ENCODE measurements at places on chromosomes 3 and 15.

DNA sequence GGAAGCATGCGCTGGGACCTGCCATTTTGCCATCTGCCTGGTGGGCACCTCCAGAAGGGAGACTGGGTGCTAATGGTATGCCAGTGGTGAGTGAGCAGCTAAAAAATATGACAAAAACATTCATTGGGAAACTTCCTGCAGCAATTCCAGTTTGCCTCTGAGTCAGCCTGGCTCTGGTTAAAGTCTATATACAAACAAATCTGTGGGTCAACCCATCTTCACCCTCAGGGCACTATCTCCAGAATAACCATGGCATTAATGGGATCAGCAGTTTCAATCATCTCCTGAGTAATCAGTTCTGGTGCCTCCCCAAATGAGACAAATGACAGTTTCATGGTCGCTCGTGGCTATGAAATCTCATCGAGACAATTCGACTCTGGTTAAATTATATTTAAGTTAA is 21.5 kb downstream of the FRMD4B start:
- no peak for DNase-seq

DNA sequence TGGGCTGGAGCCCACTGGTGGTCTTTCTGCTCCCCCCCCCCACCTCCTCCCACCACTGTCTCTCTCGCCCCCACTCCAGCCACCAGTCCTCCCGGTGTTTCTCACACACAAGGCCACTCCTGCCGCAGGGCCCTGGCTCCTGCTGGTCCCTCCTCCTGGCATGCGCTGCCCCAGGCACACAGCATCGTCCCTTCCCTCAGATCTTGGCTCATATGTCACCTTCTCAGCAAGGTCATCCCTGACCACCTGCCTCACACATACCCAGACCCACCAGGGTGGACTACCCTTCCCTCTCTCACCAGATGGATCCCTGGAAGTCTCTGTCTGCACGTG is 101.5 kb upstream of the IQSEC1 start:
- no peak for DNase-seq

- DNase-seq: no peak
Measured at GRCh38 chr3:77298417-77298816, 258.5 kb downstream of the ROBO2 start.

DNA sequence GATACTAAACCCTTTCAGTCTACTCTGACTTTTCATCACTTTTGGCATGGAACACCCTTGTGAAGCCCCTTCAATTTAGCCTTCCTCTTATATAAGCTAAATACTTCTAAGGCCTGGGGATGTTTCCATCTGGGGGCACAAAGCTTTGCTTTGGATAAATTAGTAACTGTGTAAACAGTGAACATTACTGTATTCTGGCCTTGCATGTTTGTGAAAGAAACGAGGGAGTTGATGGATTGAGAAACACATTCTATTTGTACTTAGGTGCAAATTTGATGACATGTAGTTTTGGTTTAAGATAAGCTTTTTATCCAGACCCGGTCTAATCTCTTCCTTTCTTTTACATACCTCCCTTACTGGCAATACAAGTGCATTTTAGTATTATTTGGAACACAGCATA is 19.7 kb downstream of the PSMD6 start:
- DNase-seq: no peak

GRCh38 chr3:67700596-67700995 is 46.2 kb upstream of the SUCLG2 start:
- no peak for DNase-seq

DNA sequence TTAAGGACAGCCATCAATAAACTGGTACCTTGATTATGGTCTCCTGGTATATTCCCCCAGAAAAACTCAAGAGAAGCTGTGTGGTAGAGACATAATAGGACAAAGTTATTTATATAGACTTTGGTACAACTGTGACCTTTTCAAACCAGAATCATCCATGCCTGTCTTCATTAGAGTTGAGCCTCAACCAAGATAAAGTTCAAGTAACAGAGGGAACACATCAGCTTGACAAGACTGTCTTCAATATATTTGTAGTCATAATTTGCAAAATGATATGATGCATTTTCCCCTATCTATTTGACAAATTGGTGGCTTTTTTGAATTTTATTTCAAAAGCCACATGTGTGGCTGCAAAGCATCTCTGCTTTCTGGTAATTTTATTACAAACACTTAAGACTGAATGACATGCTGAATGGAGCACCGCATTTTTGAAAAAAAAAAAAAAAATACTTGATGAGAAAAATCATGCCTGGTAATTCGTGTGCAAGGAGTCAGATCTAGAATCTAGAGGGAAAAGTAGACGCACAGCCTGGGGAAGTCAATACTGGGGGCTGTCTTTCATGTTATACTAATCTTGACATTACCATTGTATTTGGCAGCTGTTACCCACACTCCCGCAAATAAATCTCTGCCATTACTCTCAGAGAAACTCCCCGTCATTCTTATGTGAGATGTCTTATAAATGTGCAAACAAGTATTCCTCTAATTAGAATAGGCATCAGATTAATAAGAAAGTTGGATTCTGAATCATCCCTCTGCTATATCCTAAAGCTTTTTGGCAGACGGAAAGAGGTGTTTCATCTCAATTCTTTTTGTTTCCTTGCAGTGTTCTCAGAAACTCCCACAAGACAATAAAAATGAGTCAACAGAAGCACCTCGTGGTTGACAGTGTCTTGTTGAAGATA is 554.8 kb upstream of the CBLB start:
- no peak for DNase-seq

- peak; percentile 19 for DNase-seq
Measured at GRCh38 chr3:183427196-183427875, 1.1 kb downstream of the MCF2L2 start.

GRCh38 chr3:32493437-32494414 is 8.9 kb downstream of the CMTM6 start:
- DNase-seq: no peak

DNA sequence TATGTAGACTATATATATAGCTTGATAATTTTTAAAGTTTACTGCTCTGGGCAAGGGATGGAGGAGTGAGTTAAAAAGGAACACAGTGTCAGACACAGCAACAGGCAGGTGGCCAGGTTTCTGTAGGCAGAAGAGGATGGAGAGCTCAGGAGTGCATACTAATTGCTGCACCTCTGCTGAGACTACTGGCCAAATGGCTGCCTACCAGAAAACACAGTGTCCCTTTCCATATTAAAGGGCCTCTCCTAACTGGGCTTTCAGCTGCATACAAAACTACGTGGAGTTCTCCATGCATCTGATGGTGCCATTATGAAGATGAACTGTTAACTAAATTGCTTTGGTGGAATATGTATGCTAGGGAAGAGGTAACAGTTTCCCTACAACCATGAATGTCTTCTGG is 1.8 kb downstream of the ATP13A4 start:
- peak; percentile 40 for DNase-seq

- no peak for DNase-seq
Measured at GRCh38 chr3:108251265-108251664, 29.0 kb upstream of the IFT57 start.

DNA sequence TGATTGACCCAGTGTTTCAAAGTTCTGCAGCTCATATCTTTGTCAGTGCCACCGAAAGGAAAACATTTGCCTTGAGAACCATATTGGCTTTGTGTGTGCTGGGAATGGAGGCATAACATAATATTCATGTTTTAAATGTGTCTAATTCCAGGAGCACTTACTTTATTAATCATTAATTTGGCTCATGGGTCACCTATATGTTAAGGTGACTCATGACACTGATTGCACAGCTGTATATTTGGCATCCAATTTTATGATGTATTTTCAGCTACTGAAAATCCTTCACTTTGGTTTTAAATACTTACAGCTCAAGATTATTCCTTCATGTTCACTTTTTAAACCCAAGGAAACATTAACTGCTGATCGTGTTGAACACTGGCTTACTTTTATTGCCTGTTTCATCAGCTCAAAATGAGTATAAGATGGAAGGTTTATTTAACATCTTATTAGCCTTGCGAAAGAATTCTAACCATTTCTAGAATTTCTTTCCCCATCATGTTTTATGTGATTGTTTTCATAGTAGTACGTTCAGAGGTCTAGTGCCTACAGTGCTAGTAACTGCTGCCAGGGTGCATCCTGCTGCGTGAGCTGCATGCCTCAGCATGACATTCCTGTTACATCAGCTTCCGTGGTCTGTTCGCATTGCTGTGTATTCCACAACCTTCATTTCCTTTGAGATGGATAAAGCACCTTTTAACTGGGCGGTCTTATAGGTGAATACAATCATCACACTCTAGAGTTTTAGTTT is 63.7 kb downstream of the LRCH3 start:
- DNase-seq: no peak

- DNase-seq: no peak
Measured at GRCh38 chr15:83066034-83066733, 868 bp downstream of the BTBD1 start.

- no peak for DNase-seq
Measured at GRCh38 chr3:53357458-53357857, 10.1 kb upstream of the DCP1A start.

GRCh38 chr3:39082666-39083313 is 24.6 kb downstream of the GORASP1 start:
- DNase-seq: no peak

DNA sequence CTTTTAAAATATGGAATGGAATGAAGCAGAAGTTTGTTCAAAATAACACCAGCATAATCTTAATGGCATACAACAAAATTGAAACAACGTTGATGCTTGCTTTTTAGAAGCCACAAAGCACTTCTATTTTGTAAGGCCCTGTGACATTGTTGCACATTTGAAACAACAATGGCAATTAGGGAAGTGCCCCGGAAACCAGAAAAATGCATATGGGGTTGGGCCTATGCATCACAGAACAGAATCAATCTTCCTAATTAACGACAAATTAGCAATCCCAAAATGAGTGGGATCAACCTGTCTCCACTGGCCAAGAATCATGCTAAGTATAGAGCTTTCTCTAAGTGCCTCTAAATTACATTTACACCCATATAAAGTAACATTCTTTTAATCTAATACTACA is 168.9 kb downstream of the MEIS2 start:
- no peak for DNase-seq

- no peak for DNase-seq
Measured at GRCh38 chr3:164479406-164479805, 598.9 kb downstream of the SI start.

- DNase-seq: no peak
Measured at GRCh38 chr3:32106929-32107362, 526 bp downstream of the GPD1L start.

GRCh38 chr15:91224755-91225380 is 124.8 kb downstream of the SV2B start:
- peak; percentile 34 for DNase-seq

DNA sequence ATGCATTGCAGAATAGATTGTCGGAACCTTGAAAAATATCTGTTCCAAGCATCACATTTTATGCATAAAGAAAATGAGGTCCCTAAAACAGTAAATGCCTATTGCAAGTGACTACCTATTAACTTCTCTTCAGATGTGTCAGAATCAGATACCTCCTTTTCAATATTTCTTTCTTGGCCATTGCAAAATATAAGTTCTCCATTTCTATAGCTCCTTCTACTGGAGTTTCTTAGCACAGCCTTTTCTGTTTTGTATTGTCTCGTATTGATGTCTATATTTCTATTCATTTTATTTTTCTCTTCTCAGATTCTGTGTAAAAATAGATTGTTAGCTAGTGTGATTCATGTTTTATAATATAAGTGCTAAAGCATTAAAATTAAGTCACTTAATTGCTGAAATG is 63.4 kb downstream of the PPARG start:
- DNase-seq: no peak

GRCh38 chr3:104519068-104519467 is 847.6 kb upstream of the ALCAM start:
- peak; percentile 12 for DNase-seq

DNA sequence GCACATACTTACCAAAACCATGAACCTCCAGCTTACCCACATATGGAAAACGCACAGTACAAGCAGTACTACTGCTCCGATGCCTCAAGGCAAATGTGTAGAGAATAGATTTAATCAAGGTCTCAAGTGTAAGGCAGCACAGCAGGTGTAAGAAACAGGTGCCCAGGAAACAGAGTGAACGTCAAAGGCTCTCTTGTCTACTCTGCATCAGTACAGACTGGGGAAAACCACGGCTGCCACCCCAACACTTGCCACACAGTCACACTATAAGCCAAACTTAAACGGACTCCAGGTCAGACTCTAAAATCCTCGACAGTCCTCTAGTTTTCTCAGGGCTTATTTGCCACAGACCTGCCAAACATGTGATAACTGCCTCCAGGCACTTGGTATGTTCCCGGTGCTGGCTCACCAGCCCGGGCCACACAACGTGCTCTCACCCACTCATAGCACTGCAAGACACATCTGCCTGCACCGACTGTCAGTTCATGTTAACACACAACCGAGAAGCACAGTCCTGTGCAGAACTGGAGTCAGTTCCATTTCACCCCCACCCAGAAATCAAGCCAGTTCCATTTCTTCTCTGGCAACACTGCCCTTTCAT is 30.6 kb downstream of the ABCC5 start:
- peak; percentile 12 for DNase-seq

GRCh38 chr3:56269755-56270535 is 198.3 kb downstream of the ERC2 start:
- no peak for DNase-seq

GRCh38 chr3:106276151-106276550 is 407.3 kb upstream of the CBLB start:
- DNase-seq: no peak

- peak; percentile 20 for DNase-seq
Measured at GRCh38 chr15:58889363-58889762, 44.1 kb downstream of the SLTM start.

GRCh38 chr3:170467007-170467406 is 48.3 kb downstream of the CLDN11 start:
- peak; percentile 88 for DNase-seq

DNA sequence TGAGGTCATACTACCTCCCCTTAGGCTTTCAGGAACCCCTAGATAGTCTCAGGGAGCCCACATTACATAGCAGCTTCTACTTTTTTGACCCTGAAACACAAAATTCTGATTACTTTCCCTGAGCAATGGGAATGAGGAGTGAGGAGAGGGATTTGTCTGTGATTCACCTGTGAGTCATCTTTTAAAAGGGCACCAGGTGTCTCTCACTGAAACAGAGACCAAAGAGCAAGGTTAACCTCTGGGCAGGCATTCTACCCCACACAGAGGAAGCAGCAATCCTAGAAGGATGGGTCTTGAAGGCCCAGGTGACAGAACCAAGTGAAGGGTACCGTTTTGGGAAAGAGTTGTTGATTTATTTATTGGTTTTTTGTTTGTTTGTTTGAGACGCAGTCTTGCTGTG is 31.1 kb upstream of the UBE2E2 start:
- DNase-seq: no peak

- no peak for DNase-seq
Measured at GRCh38 chr3:152959307-152959706, 124.4 kb downstream of the P2RY1 start.

- DNase-seq: no peak
Measured at GRCh38 chr3:116474032-116474780, 28.9 kb upstream of the LSAMP start.

Measured in putamen (tissue), 1 donor.